Foreskin keratinocyte (primary cell): ENCODE measurements at places on chromosomes 5 and 9. TPM values are rescaled to one million over a fixed set of nuclear protein-coding genes. Genes with fewer than 3 reads are reported as not detected.
A peak's percentile ranks its signal among the peaks of the same experiment; 100 is the strongest.

- DNase-seq = no peak
Observed at GRCh38 chr9:138083873-138084272, 206.3 kb downstream of the CACNA1B start.

- DNase-seq = peak; percentile 98
Observed at GRCh38 chr9:70020991-70021571, 22.6 kb upstream of the MAMDC2 start.

LTC4S gene
- 0.58 and 0.80 TPM in 2 replicates for polyA plus RNA-seq

GRCh38 chr9:33750307-33750838 lies 45.0 kb upstream of the PRSS3 start:
- DNase-seq = no peak

GRCh38 chr9:37623267-37623666 lies 27.5 kb upstream of the FRMPD1 start:
- DNase-seq = no peak

DNA sequence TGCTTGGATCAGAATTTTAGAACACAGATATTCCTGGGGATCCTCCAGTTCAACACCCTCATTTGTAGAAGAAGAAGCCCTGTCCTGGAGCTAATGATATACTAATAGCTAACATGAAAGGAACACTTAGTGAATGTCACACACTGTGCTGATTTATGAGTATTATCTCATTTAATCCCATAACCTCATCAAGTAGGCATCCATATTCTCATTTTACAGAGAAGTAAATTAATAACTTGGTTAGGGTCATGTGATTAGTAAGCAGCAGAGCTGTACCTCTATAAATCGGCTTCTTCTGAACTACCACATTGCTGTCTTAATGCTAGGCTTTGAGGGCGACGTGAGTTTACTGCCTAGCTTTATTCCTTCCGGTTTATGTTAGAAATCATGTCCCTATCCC lies 6.0 kb downstream of the TTC23L start:
- DNase-seq = no peak

DNA sequence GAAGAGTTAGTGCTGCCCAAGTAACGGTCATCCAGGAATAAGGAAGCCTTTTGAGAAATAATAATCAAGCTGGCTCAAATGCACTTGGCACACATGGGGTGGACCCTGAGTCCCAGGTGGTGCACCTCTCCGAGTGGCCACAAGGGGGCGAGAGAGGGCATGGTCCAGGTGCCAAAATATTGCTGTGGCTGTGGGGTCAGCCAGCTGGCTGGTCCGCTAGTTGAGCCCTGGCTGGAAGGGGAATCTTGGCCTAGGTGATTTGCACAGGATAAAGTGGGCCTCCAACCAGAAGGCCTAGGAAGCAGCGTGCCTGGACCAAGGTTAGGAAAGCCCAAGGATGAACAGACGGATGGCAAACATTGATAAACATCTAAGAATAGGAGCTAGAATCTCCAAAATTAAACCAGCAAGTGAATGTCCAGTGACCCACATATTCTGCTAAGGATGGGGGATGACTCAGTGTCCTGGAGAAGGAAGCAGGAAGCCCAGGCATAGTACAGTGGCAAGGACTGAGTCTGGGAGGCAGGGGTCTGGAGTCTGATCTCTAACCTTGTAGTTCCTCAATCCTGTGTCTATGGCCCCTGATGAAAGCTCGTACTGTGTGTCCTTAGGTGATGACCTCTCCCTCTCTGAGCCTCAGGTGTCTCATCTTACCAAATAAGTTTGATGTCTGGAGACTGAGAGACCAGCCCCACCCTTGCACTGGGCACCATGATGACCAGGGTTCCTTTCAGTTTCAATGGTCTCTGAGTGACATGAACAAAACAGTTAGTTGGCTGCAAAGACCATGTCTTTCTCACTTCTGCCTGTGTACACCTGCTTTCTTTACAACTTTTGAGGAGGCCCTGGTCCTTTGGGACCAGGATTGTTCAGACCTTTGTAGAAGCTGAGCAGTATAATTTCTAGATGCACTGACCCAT lies 19.2 kb upstream of the SHB start:
- DNase-seq = no peak
